ENCODE measurements at places on chromosomes 13 and 19. TPM values are rescaled to one million over a fixed set of nuclear protein-coding genes. Genes with fewer than 3 reads are reported as not detected.

Gene CCDC159
- not detected for polyA plus RNA-seq

Gene TSSK6
- polyA plus RNA-seq, result 5.3 TPM

Gene NLRP7
- polyA plus RNA-seq, result not detected

Gene ZNF506
- 107 TPM for polyA plus RNA-seq

Gene MCF2L
- polyA plus RNA-seq, result 88.0 TPM

Gene FSTL3
- polyA plus RNA-seq, result 3.1 TPM

Data from neural cell (in vitro differentiated cells).